ENCODE measurements at places on chromosomes 16 and 17.

- no peak for DNase-seq
Observed at GRCh38 chr17:82126556-82127314, 28.7 kb upstream of the FASN start.

GRCh38 chr16:83501481-83501880, 306.3 kb upstream of the HSBP1 start:
- no peak for DNase-seq

GRCh38 chr16:55217392-55217791, 106.6 kb upstream of the IRX6 start:
- no peak for DNase-seq

- no peak for DNase-seq
Observed at GRCh38 chr16:82016263-82016662, 5.0 kb upstream of the SDR42E1 start.

DNA sequence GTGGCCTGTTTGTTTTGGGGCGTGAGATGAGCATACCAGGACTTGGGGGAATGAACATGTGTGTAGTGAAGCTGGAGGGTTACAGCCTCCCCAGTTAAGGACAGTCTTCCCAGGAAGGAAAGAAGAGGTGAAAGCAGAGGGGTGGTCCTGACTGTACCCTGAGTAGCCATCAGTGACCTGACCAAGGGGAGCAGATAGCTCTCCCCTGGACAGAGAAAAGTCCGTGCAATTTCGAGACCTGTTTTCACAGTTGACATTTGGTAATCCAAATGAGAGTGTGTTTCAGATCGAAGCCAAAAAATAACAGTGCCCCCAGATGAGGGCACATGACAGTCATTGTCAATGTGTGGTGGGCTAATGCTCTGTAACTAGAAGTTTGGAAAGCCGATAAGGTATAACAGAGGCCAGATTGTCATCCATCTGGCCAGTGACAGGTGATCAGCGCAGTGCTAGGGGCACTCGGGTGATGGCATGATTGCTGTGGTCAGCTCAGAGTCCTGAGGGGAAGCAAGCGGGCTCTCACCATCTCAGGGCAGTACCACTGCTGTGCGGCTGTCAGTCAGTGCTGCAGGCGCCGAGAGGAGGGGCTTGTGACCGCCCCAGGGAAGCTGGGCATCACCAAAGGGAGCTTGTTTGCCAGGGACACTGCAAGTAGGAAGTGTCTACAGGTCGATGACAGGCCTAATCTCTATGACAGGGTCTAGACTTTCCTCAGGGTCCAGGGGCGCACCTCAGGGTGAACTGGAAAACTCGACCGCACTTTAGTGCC, 1.1 kb upstream of the NME2 start:
- DNase-seq, result no peak

GRCh38 chr17:82282239-82283207, 9.0 kb upstream of the CSNK1D start:
- no peak for DNase-seq

GRCh38 chr16:23837553-23838308, 1.9 kb downstream of the PRKCB start:
- no peak for DNase-seq

GRCh38 chr17:82449883-82450356, 632 bp downstream of the CYBC1 start:
- DNase-seq, result no peak

- no peak for DNase-seq
Observed at GRCh38 chr16:85715169-85716021, 26.6 kb upstream of the GINS2 start.

DNA sequence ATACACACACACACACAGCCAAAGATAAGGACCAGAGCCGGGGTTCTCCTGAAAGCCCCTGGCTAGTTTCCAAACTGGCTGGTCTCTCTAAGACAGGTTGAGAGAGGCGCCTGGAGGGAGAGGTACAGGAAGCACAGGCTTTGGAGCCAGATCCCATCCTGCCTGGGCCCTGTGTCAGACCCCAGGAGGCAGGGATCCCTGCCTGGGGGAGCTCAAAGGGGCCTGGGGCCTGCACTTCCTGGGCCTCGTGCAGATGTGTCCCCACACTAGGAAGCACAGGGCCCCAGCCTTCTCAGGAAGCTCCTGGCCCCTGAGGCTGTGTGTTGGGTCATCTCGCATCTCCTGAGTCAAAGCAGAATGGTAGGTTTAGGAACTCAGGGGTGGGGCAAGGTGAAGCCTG, 16.0 kb downstream of the SLC5A10 start:
- no peak for DNase-seq

DNA sequence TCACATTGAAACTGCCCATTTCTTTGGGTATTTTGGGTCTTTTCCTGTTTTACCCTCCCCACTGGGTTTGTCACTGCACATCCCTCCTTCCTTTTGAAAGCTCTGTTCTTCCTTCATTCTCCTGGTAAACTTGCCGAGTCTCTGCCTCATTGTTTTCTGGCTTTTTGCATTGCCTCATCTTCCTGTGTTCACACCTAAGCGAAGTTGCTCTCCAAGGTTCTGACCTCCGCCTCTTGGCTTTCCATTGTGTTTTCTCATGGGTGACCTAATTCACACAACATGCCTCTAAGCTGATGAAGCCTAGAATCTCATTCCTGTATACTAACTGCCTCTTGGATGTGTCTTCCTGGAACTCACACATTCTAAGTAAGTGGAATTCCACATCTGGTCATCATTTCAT, 1096.1 kb upstream of the EEF2KMT start:
- no peak for DNase-seq

- DNase-seq, result no peak
Observed at GRCh38 chr17:80475910-80476876, at the start of gene NPTX1. TSS of gene NPTX1 (minus strand) at chr17:80476607. CDS start at chr17:80476446, 161 bp downstream.

DNA sequence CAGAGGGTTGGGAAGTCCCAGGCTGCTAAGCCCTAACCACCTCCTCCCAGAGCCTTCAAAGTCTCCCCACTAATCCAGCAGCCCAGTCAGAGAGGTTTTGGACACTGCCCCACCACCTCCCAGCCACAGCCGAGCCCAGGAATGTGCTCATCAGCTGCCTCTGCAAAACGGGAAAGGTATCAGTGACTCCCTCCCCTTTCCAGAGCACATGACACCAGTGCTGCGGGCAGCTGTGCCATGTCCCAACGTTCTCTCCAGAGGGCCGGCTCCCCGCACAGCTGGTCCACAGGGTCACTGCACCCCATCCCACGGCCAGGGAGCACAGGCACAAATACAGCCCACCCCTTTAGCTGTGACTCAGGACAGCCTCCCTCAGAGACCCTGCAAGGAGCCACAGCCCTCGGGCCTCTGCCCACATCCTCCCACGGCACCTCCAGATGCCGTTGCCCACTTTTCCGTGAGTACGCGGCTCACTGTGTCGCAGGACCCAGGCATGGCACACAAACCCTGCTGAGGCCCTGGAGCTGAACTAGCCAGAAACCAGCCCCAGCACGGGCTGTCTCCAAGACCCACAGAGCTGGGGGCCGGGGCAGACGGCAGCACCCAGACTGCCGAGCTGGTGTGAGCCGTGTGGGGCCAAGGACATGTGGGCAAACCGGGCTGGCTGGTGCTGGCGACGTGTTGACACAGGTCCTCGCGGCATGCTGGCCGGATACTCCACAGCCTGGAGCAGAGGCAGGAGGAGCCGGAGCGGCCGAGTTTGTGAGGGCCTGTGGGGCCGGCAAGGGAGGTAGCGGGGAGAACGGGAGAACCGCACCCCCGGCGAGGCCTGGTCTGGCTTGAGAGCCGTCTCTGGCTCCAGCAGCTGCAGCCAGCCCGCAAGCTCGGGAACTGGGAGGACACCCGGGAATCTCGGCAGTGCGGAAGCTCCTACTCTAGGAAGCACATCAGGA, 6.3 kb upstream of the PPP1R27 start:
- no peak for DNase-seq

DNA sequence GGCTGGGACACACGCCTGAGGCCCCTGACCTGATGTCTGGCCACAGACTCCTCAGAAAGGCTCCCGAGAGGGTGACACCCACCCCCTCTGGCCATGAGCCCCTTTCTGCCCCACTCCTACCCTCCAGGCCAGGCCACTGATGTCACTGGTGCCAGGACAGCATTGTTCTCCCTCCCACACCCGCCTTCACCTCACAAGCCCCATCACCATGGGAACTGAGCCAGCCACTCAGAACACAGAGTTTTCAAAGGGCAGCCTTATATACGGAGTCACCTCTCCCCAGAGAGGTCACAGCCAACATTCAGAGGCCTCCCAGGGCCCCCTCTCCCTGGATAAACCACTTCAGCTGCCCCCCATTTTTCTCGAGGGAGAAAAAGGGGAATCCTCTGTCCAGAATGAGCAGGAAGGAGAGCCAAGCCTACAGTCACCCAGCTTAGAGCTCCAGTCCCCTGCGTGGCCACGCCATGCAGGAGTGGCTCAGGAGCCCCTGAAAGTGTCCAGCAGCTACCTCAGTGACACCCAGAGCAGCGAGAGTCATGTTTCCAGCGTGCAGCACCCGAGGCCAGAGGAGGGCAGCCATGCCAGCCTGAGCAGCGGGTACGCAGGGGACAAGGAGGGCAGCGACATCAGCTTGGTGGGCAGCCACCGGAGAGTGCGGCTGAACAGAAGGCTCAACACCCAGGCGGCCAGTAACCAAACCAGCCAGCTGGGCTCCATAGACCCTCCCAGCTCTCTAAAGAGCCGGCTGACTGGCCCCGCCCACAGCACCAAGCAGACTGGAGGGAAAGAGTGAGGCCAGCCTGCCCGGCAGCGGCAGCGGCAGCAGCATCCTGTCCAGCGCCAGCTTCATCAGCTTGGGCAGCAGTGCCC, at the start of gene C16orf82:
Gene C16orf82, plus strand, starts transcription at position 260 of the 870 bp plus-strand sequence.
- DNase-seq, result no peak

GRCh38 chr17:17032131-17032692, 10.0 kb upstream of the MPRIP start:
- peak; percentile 66 for DNase-seq

GRCh38 chr17:64653325-64653984, 8.7 kb downstream of the SMURF2 start:
- DNase-seq, result no peak

- no peak for DNase-seq
Observed at GRCh38 chr16:88639231-88640038, 1.1 kb downstream of the IL17C start.

GRCh38 chr16:1117176-1117900, 21.3 kb upstream of the C1QTNF8 start:
- DNase-seq, result no peak

GRCh38 chr16:20613481-20614185, 37.5 kb upstream of the ACSM2B start:
- DNase-seq, result no peak

DNA sequence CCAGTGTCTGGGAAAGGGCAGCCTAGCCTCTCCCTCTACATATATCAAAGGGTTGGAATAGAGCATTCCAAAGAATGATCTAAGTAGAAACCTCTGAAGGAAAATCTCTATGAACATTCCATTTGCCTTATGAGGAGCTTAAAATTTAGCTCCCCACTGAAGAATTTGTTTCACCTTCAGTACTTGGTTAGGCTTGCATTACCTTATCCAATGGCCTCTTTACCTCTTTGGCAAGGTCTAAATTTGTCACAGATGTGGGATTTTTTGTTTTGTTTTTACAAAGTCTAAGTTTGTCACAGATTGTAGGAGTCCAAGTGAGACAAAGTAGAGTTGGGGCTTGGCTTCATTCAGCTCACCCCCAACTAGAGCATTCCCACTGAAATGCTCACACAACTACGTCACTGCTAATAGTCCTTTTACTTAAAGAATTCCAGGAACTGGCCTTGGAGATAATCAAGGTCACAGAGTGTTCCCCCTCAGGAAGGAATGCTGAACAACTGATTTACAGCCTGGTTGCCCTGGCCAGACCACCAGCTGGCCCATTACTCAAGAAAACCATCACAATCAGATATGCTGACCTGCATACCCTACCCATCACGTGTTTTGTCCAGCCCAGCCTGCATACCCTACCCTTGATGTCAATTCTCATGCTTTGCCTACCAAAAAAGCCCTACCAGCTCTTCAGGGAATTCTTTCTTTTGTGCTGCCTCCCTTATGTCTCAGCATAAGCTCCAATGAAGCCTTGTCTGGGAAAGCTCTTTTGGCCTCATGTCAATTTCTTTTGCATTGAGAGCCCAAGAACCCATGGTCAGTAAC, 26.5 kb upstream of the PPM1D start:
- peak; percentile 37 for DNase-seq

DNA sequence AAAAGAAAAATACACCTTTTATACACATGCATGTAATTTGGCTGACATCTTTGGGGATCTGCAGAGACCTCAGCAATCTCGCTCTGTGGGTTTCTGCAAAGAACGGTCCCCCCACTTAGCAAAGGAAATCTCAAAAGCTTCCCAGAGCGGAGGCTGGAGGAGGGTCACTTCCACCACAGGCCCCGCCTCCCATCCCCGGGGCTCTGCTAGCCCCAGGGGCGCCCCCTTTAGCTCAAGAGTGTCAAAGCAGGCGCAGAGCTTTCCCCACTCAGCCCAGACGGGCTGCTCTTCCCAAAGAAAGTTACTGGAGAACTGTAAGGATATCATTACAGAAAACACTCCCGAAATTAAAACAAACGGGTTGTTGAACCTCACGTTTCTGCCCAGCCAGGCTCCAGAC, 11.4 kb downstream of the SLC13A5 start:
- DNase-seq, result peak; percentile 43

GRCh38 chr17:31068291-31068690, 26.5 kb upstream of the NF1 start:
- DNase-seq, result no peak

GRCh38 chr17:78891406-78892061, 11.5 kb downstream of the CEP295NL start:
- no peak for DNase-seq

DNA sequence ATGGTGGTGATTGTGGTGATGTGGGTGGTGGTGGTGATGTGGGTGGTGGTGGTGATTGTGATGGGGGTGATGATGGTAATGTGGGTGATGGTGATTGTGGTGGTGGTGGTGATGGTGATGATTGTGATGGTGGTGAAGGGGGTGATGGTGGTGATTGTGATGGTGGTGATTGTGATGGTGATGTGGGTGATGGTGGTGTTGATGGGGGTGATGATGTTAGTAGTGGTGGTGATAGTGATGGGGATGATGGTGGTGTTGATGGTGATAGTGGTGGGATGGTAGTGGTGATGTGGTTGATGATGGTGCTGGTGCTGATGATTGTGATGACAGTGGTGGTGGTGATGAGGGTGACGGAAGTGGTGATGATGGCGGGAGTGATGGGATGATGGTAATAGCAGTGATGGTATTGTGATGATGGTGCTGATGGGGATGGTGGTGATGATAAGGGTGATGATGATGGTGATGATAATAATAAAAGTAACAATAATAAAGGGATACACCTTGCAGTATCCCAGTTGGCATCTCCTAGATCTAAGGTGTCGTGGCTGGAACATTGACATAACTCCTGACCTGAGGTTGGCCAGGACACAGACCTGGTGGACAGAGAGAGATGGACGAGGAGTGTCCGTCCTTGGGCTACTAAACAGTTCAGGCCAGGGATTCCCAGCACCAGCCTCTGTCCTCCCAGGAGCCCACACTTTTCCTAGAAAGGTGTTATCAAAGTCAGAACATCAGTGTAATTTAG, 344.5 kb downstream of the SEC14L1 start:
- DNase-seq, result no peak

GRCh38 chr16:28983644-28984043, 1.2 kb upstream of the LAT start:
- no peak for DNase-seq

GRCh38 chr16:56357765-56358322, 67.5 kb downstream of the AMFR start:
- peak; percentile 65 for DNase-seq

Measured in sigmoid colon (tissue), 7 donors.